ENCODE measurements at places on chromosomes 12 and 14.
A peak's percentile ranks its signal among the peaks of the same experiment; 100 is the strongest.

DNA sequence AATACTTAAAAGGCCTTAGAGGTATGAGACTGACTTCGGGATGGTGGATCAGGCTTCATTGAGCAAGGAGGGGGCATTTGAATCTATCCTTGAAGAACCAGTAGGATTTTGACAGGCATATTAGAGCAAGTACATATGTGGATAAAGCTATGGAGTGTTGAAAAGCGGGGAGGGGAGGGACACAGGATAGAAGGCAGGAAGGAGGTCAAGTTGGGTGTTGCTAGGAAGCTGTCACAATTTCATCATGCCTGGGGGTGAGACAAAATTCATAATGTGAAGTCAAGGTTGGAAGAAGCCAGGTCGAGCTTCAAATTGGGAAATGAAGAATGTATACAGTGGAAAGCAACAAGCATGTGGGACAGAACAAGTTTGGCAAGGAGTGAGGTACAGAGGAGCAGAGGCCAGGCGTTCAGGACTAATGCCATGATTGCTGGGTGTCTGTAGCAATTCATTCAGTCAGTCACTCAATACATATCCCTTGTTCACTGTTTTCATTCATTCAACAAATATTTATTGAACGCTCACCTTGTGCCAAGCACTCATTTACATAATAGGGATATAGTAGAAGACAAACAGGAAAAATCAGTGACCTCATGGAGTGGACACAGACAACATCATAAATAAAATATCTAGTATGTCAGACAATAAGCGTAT is 58.3 kb upstream of the LTA4H start:
- ATAC-seq: no peak

DNA sequence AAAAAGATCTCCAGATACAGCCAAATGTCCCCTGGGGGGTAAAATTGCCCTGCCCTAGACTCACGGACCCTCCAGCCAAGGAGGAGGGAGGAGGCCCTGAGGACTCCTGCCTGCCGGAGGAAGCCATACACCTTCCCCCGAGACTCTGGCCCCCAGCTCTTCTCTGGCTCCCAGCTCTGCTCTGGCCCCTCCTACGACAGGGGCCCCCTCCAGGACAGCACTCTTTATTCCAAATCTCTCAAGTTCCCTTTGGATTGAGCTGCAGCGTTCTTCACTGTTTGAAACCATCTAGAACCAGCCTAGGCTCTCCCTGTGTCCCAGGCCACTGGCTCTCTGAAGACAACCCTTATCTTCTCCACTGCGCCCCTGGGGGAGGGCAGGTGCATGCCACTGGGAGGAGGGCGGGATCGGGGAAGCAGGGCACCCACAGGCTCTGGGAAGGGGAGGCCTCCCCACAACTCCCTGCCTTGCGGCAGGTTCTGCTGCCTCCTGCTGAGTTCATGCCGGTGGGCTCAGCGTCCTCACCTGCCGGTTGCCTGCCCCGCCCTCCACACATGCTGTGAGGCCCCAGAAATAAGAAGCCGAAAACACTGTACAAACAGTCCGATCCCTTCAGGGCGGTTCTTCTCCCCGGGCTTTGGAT is 112.7 kb downstream of the DICER1 start:
- no peak for ATAC-seq

DNA sequence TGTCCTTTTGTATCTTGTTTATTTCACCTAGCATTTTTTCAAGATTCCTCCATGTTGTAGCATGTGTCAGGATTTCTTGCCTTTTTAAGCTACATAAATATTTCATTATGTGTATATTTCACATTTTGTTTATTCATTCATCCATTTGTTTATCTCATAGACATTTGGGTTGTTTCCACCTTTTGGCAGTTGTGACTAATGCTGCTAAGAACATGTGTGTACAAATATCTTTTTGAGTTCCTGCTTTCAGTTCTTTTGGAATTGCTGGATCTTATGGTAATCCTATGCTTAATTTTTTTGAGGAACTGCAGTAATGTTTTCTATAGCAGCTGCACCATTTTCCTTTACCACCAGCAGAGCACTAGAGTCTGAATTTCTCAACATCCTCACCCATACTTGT is 62.4 kb downstream of the SCN8A start:
- ATAC-seq: no peak

GRCh38 chr12:50533203-50533584 is 28.4 kb downstream of the DIP2B start:
- no peak for ATAC-seq

- peak; percentile 51 for ATAC-seq
Measured at GRCh38 chr14:91858536-91859275, 8.6 kb downstream of the TC2N start.

- no peak for ATAC-seq
Measured at GRCh38 chr12:132610051-132610759, at the start of gene LRCOL1. Gene LRCOL1, minus strand, starts transcription at chr12:132610582. Its CDS starts 4,331 bp downstream, at chr12:132606251.

- peak; percentile 64 for ATAC-seq
Measured at GRCh38 chr12:121391619-121392324, 8.1 kb upstream of the RNF34 start.

GRCh38 chr12:38392554-38393144 is 76.1 kb downstream of the ALG10B start:
- no peak for ATAC-seq

DNA sequence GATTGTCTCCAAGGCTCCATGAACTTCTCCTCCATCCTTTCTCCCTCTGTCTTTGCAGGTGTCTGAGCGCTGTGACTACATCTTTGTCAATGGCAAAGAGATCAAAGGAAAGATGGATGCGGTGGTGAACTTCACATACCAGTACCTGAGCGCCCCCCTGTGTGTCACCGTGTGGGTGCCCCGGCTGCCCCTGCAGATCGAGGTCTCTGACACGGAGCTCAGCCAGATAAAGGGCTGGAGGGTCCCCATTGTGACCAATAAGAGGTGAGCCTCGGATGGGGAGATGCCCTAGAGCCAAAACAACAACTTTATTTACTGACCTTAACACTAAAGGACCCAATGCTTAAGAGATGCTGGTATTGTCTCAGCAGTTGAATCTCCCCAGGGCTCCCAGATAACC is 130.0 kb downstream of the SLC15A4 start:
- ATAC-seq: no peak

DNA sequence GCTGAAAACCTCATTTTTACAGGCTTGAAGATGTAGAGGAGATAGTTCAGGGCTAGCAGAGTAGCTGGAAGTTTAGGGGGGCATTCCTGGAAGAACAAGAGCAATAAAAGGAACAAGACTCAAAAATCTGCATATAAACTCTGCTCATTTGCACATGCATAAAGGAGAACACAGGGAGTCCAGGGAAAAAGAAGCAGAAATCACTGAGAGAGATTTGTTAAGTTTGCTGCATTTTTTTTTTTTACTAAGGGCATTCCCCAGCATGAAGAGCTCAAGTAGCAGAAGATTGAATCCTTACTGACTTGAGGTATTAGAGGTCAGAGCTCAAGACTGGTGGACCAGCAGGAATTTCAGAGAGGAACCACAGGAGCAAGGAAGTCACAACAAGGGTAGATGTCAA is 28.2 kb upstream of the BCL11B start:
- ATAC-seq: no peak

DNA sequence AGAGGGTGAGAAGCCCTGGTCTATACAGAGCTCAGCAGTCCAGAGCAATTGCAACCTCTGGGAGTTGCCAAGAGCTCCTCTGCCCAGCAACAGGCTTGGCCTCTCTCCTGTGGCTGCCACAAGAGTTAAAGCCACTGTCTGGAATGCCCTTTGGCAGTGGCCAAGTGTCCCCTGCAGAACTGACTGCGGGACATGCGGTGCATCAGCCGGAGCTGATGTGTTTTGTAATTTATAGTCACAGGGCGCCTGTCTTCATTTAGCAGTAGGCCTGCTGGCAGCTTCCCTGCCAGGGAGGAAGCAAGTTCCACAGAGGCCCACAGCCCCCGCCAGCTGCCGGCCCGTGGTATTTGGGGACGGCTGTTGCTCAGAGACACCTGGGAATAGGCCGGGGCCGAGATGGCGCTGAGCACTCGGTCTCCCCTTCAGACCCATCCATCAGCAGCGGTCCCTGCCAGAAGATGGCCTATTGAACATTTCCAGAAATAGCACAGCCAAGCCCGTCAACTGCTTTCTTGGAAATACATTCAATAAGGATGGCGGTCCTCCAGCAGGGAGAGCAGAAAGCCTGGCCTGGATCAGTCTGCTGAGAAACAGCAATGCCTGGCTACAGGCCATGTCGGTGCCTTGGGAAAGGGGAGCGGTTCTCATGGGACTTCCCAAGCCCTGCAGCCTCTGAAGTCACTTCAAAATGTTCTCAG is 217.4 kb downstream of the CRADD start:
- ATAC-seq: no peak

- no peak for ATAC-seq
Measured at GRCh38 chr12:5803532-5803931, 141.5 kb downstream of the ANO2 start.

- ATAC-seq: no peak
Measured at GRCh38 chr12:51450806-51451205, 26.2 kb downstream of the SLC4A8 start.

GRCh38 chr12:7642287-7642686 is 23.4 kb downstream of the APOBEC1 start:
- no peak for ATAC-seq

- peak; percentile 22 for ATAC-seq
Measured at GRCh38 chr14:81401420-81402122, 1.4 kb upstream of the STON2 start.
